ENCODE measurements at places on chromosomes 3 and 15.

GRCh38 chr3:10251006-10251405 is 2.7 kb downstream of the TATDN2 start:
- DNase-seq, result no peak

DNA sequence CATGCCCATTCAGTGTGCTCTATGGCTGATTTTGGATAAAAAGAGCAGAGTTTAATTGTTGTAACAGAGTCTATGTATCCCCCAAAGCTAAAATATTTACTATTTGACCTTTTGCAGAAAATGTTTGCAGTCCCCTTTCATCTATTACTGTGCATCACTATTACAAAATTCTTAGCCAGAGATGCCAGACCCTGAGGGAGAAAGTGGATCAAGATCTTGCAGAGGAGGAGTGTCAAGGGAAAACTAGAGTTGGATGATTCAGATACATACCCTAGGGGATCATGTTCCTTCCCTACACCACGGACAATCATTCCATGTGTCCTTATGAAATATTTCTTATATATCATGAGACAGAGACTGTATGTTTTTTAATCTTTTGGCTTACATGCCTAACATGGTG is 68.6 kb upstream of the TPRG1 start:
- DNase-seq, result no peak

GRCh38 chr3:148601766-148602685 is 95.7 kb upstream of the AGTR1 start:
- peak; percentile 84 for DNase-seq

DNA sequence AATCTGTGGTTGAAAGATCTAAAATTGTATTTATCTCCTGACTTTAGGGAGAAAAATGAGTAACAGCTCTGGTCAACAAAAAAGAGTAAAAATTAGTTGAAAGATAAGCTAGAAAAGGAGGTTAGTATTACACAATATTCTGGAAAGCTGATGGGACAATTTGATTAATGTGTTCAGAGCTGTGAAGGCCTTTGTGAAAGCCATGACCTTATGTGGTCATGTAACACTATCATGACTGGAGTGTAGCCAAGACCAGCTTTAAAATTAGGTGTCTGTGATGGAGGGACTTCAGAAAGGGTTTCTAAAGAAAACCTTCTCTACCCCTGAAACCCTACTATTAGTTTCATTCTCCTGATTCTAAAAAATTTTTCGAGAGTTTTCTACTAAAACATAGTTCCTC is 127.2 kb downstream of the NFKBIZ start:
- DNase-seq, result no peak

DNA sequence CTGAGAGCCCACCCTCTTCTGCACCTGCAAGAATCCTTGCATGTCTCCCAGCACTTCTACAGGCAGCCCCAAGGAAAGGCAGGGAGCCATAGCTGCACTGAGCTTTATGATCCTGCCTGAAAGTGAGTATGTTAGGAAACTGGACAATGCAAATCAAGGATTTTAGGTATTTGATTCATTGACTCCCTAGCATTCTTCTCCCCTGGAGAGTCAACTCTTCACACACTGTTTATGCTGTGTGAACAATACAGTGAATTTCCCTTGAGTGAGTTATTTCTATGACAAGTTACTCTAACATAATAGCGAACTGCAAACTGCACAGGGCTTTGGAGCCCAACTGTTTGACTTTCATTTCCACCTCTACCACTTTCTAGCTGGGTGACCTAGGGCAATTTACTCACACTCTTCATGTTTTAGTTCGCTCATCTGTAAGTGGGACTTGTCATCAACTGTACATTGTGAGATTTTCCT is 96.0 kb upstream of the PHLDB2 start:
- no peak for DNase-seq

GRCh38 chr3:105811518-105812193 is 57.2 kb downstream of the CBLB start:
- DNase-seq, result no peak

DNA sequence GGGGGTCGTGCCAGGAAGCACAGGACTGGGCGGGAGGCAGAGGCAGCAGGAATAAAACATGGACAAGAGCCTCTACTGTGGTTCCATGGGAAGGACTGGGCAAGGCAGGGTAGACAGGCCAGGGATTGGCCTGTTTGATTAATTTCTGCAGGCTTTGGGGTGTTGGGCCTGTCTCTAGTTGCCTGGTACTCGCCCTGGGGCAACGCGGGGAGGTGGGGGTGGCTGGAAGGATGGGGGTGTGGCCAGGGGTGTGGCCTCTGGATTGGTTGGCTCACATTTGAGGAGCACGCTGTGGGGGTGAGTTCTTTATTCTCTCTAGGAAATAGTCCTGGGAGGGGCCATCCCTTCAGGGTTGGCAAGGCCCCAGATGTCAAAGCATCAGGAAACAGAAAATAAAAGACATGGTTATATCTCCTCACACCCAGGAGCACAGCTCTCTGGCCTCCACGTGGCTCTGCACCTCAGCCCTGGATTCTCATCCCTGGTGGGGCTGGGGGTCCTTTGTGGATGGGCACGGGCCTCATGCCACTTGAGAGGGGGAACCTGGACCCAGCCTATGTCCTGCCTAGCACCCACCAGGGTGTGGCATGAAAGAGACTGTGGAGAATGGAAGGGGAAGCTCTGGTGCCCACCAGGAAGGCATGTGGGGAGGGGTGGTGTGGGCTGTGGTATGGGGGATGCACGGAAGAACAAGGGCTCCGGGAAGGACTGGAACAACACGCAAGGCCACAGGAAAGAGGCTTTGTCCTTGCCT is 223.0 kb upstream of the LYSMD4 start:
- DNase-seq, result no peak

DNA sequence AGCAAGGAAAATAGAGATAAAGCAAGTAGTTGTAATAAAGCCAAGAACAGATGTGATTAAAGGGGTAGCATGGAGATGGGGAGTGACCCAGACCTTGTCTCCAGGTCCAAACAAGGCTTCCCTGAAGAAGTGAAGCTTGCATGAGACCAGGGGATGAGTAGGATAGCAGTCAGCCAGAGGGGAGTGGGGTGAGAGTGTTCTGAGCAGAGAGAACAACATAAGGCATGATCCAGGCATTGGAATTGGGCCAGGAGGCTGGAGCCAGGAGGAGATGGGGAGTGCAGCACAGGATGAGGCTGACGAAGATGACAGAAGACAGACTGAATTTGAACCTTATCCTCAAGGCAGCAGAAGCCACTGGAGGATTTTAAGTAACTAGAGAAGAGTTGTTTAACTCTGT is 7.2 kb downstream of the TMOD2 start:
- no peak for DNase-seq

- no peak for DNase-seq
Observed at GRCh38 chr3:178532476-178532875, 3.8 kb upstream of the KCNMB2 start.

- no peak for DNase-seq
Observed at GRCh38 chr3:165786013-165786412, 51.2 kb downstream of the BCHE start.

DNA sequence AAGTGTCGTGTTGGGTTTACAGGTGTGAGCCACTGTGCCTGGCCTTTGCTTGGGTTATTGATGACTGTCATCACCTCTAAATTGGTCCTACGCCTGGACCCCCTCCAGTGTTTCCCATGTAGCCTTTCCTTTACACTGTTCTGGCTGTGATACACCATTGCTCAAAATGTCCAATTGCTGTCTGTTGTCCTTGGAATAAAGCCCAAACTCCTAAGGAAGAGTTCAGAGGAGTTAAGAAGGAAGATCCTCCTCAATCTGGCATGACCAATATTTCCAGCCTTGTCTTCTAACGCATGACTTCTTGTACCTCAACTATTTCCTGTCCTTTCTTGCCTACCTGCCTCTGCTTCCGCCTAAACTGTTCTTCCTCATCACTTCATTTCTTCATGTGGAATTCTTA is 113.1 kb downstream of the POLR2M start:
- DNase-seq, result no peak

GRCh38 chr3:46950650-46951241 is 25.8 kb downstream of the CCDC12 start:
- no peak for DNase-seq

- DNase-seq, result no peak
Observed at GRCh38 chr15:99917252-99917651, 184.0 kb upstream of the LYSMD4 start.

Data from LNCaP clone FGC (cell line).